ENCODE measurements at places on chromosomes 5 and 9.
A peak's percentile ranks its signal among the peaks of the same experiment; 100 is the strongest.

- DNase-seq, result no peak
Observed at GRCh38 chr5:91174396-91174795, 208.7 kb downstream of the ARRDC3 start.

DNA sequence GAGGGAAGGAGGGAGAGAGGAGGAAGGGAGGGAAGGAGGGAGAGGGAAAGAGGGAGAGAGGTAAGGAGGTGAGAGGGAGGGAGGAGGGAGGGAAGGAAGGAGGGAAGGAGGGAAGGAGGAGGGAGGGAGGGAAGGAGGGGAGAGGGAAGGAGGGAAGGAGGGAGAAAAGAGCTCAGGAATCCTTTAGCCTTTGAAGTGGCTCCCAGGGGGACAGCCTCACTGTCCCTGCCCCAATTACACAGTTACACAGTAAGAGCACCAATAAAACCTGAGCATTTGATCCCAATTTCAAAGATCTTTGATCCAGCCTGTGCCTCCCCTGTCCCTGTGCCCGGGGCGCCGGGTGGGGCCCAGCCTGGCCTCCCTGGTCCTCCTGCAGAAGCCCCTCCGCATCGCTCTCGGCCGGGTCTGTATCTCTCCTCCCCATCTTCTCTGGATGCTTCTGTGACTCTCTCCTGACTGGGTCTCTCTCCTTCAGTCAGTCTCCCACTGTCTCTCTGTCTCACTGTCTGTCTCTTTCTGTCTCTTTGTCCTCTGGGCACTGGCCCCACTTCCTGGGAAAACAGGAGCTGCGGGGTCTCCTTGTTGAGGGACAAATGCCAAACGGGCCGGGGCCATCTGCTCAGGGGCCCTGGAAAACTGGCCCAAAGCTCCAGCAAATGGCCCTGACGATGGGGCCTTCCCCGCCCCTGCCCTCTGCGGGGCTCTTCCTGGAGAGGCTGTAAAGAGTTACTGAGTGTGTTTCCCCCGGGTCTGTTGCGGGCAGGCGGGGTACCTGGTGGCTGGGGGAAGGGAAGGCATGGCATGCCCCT is 54.2 kb upstream of the EGFL7 start:
- DNase-seq, result no peak

DNA sequence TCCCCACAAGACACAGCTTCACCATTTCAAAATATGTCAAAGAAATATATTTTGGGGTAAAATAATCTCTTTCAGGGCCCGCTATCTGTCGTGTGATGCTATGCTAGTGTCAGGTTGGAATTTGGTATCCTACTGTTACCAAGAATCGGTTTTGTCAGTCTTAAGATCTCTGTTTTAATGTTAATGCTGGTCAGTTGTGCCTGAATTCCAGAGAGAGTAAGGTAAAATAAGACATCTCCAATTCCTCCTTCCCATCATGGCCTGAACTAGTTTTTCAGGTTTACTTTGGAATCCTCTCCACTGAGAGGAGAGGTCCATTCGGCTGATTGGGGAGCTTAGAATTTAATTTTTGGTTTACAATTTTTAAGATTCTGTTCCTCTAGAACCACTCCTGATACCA is 10.4 kb upstream of the BTF3 start:
- no peak for DNase-seq

DNA sequence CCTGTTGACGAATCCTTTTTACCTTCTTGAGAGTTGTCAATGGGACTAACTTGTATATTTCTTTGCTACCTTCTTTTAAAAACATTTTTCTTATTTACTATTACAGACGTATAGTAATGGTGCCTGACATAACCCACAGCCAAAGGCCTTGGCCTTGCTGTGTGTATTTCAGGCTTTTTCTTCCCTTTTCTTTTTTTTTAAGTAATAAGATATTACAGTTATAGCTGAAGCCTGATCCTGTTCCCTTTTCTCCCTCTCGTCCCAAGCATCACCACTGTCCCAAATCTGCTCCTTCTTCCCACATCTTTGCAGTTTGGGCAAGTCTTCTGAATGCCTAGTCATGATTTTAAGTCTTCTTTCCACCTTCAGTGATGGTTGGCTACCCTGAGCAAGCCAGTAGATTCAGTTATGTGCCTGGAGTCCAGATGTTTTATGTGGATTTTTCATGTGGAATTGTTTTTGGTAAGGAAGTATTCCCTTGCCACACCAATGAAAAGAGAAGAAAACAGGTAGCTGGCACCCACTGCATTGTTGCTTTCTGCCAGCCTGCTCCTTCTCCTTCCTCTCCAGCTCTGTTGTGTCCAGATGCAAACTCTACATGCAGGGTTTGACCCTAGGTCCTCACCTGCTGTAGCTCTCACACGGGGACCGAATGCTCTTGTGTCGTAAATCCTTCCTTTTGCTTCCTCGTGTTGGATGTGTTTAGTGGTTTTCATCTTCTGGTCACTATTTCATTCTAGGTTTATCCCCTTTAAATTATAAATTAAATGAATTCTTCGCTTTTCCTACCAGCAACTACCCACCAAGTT is 26.5 kb downstream of the ABL1 start:
- DNase-seq, result no peak

DNA sequence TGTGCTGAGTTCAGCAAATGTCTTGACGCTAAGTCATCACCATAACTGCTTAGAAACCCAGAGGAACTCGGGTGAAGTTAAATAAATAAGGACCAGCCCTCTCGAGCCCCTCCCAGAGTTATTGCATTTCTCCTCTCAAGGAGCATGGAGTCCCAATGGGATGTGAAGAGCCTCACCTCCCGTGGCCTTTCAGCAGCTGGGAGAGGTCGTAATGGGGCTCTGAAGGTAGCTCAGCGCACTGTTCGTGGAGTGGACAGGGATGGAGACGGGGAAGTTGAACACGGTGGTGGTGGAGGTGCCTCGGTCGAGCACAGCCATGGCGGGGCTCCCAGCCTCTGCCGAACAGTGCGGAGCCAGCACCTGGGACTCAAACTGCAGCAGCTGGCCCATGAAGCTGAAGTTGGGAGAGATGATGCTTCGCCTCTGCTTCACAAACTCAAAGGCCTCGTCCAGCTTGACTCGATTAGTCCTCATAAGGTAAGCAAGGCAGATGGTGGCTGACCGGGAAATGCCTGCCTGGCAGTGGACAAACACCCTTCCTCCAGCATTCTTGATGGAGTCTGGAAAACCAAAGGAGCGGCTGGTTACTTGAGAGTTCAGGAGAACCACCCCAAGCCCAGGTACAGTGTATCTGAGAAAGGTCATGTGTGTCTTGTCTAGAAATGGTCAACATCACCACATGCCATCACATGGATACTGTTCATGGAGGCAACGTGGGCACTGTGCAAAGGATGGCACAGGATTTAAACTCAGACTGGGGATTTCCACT is 2.2 kb downstream of the DUSP1 start:
- DNase-seq, result no peak

- DNase-seq, result no peak
Observed at GRCh38 chr5:41415242-41415641, 95.2 kb downstream of the PLCXD3 start.

DNA sequence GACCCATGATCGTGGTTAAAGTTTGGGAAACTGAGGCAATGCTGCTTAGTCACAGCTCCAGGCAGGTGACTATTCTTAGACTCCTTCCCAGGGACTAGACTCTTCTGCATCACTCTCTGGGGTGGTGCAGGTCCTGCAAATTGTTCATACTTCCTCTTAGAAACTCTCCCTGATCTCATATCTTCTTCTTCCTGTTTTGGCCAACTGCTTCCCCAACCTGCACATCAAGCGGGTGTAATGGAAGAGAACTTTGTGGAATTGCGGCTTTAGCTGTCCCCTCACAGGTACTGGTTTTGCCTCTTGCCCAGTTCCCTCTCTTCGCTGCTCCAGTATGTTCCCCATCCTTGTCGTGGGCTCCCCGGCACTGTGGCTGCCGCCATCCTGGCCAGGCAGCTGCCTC is 111.5 kb upstream of the CTSL start:
- DNase-seq, result no peak

DNA sequence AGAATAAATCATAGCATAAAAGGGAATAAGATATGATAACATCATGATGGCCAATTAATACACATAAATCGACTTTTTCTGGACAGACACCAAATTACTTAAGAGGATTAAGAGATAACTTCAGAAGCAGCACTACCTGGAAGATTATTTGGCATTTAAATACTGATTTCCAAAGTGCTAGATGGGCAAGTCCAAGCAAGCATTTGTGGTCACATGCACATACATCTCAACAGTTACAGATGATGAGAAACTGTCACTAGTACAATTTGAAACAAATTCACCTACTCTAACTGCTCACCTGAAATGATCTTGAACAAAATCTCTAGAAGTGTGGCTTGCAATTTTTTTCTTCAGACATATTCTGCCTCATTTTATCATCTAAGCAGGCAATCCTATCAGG is 26.8 kb upstream of the RASGEF1C start:
- DNase-seq, result no peak

DNA sequence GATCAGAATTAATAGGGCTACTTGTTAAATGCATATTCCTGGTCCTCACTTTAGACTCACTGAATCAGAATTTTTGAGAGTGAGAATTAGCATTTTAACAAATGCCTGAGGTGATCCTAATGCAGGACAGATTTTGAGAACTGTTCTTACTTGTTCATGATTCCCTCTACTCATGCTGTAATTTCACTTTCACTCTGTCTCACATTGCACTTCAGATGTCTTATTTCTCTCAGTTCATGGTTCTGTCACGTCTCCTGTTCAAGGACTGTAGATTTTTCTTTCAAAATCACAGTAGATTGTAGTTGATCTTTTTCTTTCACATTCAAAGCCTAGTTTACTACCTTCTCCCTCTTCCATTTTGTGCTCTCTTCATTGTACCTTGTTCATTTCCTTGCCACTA is 54.3 kb downstream of the ADGRV1 start:
- no peak for DNase-seq

DNA sequence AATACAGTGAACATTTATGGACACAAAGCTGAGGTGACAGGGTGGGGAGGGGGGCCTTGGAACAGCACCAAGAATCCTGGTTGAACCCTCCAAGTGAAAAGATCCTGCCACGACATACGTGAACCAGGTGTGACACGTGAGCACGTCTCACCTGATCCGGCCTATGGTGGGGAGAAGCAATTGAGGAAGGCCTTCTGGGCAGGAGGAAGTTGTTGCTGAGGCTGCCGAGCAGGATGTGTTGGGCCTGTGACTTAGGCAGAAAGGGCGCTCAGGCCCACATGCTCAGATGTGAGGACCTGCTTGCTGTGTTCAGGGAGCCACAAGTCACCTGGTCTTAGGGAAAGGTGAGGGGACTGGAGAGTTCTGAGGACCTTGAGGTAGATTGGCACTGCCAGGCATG is 2.5 kb upstream of the MAPK9 start:
- DNase-seq, result no peak

DNA sequence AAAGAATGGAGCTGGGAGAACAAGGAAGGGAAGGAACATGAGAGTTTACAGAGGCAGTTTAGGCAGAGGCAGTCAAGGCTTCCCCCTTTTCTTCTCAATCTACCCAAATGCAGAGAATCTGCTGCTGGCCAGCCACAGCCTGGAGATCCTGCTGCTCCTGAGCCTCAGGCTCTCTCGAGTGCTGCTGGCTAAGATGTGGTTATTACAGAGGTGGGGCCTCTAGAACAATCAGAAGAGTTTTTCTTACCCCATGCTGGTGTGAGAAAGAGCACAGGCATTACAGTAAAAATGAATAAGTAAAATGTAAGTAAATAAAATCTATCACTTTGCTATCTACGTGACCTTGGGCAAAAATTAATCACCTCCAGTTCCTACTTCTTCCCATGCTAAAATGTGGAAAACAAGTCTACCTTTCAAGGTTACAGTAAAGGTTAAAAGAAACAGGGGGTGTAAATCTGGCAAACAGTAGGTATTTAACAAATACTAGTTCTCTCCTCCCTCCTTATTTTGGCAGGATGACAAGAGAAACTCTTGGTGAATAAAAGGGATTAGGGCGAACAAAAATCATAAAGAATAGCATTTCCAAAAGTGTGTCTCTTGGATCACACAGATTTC is 31.1 kb downstream of the FBXW11 start:
- no peak for DNase-seq

- DNase-seq, result no peak
Observed at GRCh38 chr5:125249400-125249799, 503.0 kb upstream of the ZNF608 start.

GRCh38 chr9:89518466-89519365 is 20.8 kb upstream of the SEMA4D start:
- DNase-seq, result no peak

- DNase-seq, result no peak
Observed at GRCh38 chr5:147113967-147114366, 120.9 kb upstream of the STK32A start.

- peak; percentile 58 for DNase-seq
Observed at GRCh38 chr5:171450423-171451331, 31.2 kb downstream of the FGF18 start.

GRCh38 chr5:138951986-138952735 is 77.0 kb upstream of the LRRTM2 start:
- DNase-seq, result no peak

DNA sequence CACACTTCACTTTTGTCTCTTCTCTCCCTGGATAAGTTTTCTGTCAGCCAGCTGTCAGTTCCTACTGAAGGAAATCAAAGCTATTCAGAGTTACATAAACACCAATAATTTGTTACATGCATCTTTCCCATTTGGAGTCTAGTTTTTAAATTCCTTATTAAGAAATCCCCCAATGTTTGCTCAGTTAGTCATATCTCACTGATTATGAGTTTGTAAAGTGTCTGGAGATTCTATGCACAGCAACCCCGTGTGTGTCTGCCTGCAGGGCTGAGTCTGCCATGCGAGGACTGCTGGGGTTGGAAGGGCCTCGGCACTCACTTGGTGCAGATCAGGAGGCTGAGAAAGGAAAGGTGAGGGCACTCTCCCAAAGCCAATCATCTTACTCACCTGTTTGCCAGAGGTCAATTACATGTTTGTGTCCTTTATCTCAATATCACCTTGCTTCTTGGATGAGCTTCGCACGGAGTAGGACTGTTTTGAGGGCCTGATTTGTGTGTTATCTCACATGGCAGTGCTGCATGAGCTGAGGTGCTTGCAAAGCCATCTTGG is 3.3 kb downstream of the ANKRD34B start:
- DNase-seq, result no peak

GRCh38 chr5:142670804-142671203 is 15.1 kb downstream of the FGF1 start:
- DNase-seq, result no peak

DNA sequence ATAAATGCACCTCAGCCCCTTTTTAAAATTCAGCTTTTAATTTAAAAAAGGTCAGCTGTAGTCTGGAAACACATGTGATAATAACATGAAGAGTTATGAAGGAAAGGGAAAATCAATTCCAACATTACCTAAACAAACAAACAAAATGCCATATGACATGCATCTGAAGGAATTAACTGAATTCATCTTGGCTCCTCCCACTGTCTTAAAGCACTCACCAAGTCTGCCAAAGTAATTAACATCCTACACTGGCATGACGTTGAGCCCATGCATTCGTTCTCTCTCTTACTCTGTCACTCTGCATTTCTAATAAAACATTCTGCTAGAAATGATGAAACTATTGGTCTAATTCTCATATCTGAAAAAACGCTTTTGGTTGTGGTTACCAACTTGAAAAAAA is 37.7 kb downstream of the TSSK1B start:
- no peak for DNase-seq

Data from amniotic stem cell (primary cell).